Activated CD4-positive, alpha-beta memory T cell treated with anti-CD3 and anti-CD28 coated beads, Interleukin-2, amount 10 ng/mL, durations not matched to agents 7 days and 5 days (primary cell): ENCODE measurements at places on chromosomes 12 and 14. TPM values are rescaled to one million over a fixed set of nuclear protein-coding genes. Genes with fewer than 3 reads are reported as not detected.

DNA sequence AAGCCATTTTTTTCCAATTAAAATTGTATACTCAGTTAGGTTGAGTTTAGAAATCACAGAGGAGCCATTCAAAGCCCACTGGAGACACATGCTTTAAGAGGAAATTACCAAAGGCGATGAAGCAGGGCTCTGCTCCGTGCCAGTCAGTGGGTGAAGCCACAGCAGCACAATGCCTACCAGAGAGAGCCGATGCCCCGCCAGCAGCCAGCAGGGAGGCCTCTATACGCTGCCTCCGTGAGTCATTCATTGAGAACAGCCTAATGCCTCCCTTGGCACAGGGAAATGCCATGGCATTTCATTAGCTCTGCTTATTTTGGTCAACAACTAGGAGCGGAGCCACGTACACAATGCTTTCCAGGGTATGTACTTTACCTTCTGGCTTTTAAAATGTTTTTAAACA lies 197.8 kb upstream of the FRMD6 start:
- DNase-seq, result no peak

DNA sequence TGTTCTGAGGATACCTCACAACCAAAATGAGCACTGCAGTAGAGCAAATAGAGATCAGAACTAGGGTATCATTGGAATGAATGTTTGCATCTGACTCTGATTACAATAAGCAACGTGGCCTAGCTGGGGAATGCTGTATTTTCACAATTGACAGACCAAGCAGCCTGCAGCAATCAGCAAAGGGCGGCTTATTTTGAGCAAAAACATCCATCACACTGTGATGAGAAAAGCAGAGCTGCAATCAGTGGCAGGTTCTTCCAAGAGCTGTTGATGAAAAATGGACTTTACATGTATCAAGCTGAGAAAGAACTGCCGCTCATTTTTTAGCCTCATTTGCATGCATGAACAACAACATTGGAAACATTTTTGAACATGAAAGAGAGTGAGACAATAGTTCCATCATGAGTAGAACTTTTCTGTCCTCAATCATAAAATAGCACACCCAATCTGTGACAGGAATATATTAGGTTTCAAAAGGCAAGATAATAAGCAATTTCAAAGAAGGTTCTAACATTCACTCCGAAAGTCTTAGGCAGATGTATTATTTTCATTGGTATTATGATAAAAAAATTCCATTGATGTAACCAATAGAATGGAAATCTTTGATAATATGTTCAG lies 249.7 kb upstream of the FBXO33 start:
- no peak for DNase-seq

DNA sequence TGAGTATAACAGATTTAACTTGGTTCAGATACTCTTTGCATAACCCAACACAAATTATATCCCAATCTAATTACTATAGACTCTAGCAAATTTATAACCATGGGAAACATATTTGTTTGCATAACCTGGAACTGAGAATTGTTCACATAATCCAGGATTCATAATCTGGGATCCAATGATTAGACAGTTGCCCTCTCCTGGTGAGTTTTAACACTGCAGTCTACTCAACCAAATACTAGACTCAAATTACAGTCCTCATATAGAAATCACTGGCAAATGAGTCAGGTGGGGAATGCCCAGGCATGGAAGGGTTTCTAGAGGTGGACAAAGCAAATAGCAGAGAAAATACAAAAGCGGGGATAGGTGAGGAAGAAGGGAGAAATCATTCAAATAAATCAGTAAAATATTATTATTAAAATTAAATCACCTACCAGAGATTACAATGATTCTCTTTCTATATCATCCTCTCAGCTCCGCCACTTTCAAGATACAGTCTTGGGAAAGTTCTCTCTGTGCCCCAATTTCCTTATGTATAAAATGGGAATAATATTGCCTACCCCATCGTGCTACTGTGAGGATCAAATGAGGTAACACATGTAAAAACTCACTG lies 9.4 kb downstream of the GCH1 start:
- no peak for DNase-seq

GRCh38 chr14:38743966-38744584 lies 359.0 kb downstream of the SEC23A start:
- no peak for DNase-seq

DNA sequence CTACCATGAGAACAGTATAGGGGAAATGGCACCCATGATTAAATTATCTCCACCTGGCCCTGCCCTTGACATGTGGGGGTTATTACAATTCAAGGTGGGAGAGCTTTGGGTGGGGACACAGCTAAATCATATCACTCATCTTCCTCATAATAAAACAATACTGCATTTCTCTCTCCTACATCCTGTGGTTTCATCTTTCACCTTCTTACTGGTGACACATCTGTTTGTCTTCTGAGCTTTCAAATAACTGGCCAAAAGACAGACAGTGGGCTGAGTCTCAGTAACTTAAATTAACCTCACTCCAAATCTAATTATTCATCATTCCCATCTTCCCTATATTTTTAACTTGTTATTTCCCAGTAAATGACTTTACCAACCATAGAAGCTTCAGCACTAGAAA lies 729.7 kb upstream of the USP15 start:
- no peak for DNase-seq

GRCh38 chr12:12365446-12365802 lies 8.5 kb downstream of the BORCS5 start:
- no peak for DNase-seq

- peak; percentile 43 for DNase-seq
Observed at GRCh38 chr14:72892879-72893635, 844 bp downstream of the DPF3 start.

GRCh38 chr14:55926007-55926406 lies 192.2 kb upstream of the PELI2 start:
- DNase-seq, result no peak

GRCh38 chr14:37650356-37651037 lies 55.1 kb downstream of the TTC6 start:
- no peak for DNase-seq

- no peak for DNase-seq
Observed at GRCh38 chr14:69137416-69137815, 15.5 kb downstream of the DCAF5 start.

DNA sequence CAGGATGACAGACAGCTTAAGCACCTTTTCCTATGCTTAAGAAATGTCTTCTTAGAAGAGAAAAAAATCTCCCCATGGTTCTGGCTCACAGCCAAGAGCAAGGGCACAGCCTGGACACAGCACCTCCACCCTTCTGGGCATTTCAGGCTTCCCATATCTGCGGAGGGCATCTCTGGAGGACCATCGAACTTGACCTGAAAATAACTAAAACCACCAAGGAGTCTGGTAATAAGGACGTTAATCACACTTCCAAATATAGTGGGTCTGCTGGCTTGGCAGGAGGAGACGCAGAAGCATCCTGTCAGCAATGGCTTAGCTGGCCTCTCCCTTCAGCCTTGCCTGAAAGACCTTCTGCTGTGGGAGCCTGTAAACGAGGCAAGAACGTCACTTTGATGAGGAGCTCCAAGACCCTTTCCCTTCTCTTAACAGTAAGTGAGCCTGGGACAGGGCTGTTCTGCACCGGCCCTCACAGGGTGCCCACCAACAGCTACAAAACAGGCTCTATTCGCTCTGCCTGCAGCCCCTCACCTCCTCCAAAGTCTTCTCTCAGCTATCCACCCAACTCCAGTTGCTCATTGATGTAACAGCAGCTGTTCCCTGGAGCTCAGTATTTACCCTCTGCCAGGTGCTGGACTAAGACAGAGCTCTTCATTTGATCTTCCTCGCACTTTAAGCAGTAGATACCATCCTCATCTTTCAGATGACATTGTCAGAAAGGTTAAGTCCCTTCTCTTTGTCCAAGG lies 13.2 kb downstream of the SETD3 start:
- no peak for DNase-seq

DNA sequence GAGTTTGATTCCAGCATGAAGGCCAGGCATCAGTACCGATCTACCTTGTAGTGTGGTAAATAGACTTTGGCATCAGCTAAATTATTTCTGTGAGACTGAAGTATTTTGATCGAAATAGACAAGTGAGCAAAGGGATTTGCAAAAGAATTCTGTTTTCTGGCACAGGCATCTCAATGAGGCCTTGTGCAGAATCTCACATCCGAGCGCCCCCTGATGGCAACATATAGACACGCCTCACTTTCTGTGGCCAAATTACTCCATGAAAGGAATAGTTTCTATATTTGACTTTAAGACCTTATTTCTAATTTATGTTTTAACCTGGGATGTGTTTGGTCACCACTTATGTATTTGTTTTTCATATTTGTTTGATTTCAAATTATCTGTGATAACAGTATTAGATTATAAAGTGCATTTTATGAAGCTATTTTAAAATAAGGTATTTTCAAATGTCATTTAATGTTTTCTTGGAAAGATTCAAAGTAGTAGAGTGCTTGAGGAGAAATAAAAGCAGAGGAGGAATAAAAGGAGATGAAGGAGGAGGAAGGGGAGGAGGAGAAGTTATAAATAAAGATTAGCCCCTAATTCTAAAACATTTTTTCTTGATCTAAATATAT lies 731.9 kb downstream of the NRXN3 start:
- DNase-seq, result no peak

GRCh38 chr12:91278126-91278525 lies 95.5 kb upstream of the DCN start:
- no peak for DNase-seq

GRCh38 chr14:73500360-73500759 lies 9.6 kb downstream of the RIOX1 start:
- DNase-seq, result no peak

DNA sequence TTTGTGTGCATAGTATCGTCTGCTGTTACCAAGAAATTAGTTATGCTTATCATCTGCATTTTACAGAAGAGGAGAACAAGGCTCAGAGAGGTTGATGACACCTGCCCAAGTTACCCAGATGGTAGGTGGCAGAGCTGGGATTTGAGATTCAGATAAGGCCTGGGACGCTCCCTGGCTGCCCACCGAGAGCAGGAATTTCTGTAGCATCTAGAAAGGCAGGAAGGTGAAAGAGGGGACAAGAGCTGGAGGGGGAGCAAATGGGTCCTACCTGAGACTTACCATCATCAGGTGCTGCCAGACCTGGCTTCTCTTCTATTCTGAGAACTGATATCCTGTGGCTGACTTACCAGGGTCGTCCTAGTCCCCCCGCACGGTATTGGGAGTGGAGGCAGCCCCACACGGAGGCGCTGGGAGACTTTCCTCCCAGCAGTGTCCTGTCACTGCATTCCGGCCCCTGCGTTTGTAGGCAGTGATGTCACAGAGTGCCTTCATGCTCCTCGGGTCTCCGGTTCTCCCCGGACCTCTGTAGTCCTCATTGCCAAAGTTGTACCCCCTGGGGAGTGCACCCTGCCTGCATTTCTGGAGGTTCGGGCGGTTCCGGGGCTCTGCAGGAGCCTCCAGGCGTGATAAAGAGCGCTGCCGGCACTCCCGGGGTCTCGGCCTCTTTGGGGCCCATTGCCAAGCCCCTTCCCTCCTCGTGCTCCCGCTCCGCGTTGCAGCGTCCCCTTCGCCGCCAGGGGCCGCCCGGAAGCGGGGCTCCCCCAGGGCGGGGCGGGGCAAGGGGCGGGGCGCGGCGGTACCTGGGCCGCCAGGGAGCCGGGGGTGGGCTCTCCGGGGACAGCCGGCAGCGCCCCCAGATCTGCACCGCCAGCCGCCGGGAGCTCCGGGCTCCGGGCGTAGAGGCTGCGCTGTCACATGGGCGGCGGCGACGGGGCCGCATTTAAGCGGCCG lies at the start of gene CABP1:
CABP1 (plus strand) TSS at position 856 of the 951 bp plus-strand sequence; CDS start at position 916, 60 bp downstream.
- peak; percentile 54 for DNase-seq

GRCh38 chr14:21455592-21455911 lies 371 bp downstream of the CHD8 start:
- no peak for DNase-seq

GRCh38 chr14:74654931-74655330 lies 42.9 kb upstream of the LTBP2 start:
- DNase-seq, result no peak

DNA sequence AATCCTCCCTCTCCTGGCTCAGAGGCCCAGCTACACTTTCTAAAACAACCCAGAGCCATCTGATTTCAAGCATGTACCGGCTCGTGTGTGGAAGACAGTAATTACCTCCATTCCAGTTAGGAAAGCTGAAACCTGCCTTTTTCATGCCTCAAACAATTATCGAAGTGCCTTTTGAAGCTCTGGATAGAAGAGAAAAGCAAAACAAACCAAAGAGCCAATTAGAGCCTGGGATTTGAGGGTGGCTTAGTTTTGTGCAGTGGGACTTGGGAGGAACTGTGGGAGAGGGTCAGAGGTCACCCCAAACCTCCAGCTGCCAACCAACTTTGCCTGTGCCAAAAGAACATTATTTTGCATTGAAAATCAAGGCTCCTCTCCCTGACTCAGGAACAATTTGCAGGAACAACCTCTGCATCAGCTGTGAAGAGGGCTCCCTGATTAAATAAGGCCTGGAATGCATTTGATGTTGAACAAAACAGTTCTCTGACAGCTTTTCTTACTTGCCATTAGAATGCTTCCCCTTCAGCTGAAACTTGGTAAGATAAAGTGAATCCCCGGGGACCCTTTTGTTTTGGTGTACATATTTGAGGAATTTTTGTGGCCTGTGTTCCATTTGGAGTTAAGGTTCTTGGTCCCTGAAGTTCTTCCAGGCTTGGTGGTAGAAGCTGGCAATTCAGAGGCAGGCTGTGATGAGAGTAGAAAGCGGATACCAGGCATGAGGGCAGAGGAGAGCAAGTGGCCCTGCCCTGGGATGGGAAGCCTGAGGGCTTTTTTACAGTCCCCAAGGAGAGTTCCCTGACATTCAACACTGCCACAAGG lies 270.1 kb downstream of the ZFP36L1 start:
- DNase-seq, result no peak

DNA sequence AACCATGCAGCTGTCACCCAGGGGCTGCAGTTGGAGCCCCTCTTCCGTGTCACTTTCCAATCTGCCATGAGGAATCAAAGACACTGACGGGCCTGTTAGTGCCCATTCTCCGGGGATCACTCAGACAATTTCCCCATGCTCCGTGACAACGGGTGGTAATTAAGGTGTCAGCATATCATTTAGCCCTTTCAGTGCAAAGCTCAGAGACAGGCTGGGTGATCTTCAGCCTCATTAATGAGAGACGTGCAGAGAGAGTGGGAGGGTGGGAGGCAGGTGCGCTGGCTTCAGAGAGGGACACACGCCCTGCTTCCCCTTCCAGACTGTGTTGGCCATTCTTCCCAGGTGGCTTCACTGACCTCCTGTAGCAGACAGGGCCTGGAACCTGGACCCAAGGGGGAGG lies 58.7 kb downstream of the MVK start:
- DNase-seq, result no peak

- peak; percentile 48 for DNase-seq
Observed at GRCh38 chr12:57611108-57611826, at the start of gene ARHGEF25. TSS of gene ARHGEF25 (plus strand) at chr12:57611435. CDS start at chr12:57611895, 460 bp downstream.

Gene SERPINA10
- not detected for total RNA-seq

Gene TAOK3
- 65.5 TPM for total RNA-seq

Gene HOXC9
- total RNA-seq, result not detected

Gene GPRC5A
- 0.03 TPM for total RNA-seq

Gene CLEC1A
- total RNA-seq, result not detected
